Neural crest cell (in vitro differentiated cells): ENCODE measurements at places on chromosomes 4 and X. TPM values are rescaled to one million over a fixed set of nuclear protein-coding genes. Genes with fewer than 3 reads are reported as not detected.
A peak's percentile ranks its signal among the peaks of the same experiment; 100 is the strongest.

The GK2 gene
- not detected in 2 replicates for total RNA-seq

GRCh38 chr4:7979652-7979968 lies 39.9 kb upstream of the AFAP1 start:
- no peak overlapping the region for H3K27ac ChIP-seq
- no peaks in the 10 kb centered on the region for H3K4me1 ChIP-seq
- no peaks in the 10 kb centered on the region for H3K36me3 ChIP-seq
- H3K27me3 ChIP-seq = no peaks in the 10 kb centered on the region

- no peak overlapping the region for H3K4me3 ChIP-seq
- peaks cover 4% of the 10 kb centered on the region for H3K27me3 ChIP-seq
These were observed 51.4 kb upstream of the LSM6 start for GRCh38 chr4:146124023-146124680.

DNA sequence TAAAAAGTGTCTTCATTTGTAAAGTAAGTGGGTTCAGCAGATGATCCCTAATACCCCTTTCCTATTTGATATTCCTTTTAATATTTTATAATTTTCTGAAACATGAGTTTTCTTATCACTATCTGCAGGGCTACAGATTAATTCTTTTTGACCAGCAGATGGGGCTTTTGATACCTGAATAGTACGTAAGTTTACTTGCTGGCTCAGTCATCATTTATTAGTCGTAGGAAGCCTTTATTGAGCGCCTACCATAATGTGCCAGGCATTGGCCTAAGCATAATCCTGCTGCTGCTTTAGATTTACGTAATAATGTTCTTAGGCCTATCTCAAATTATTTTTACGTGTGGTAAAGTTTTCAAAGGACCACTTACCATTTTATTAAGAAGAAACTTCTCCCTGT lies 33.1 kb downstream of the OSTC start:
- H3K4me3 ChIP-seq = no peak overlapping the region
- no peak overlapping the region for H3K27ac ChIP-seq
- no peaks in the 10 kb centered on the region for H3K27me3 ChIP-seq
- DNase-seq = no peak
- H3K36me3 ChIP-seq = peaks cover 13% of the 10 kb centered on the region

GRCh38 chr4:77358315-77358928 lies 201.4 kb downstream of the CCNG2 start:
- H3K27ac ChIP-seq = no peak overlapping the region
- H3K36me3 ChIP-seq = no peaks in the 10 kb centered on the region
- no peaks in the 10 kb centered on the region for H3K4me1 ChIP-seq
- H3K4me3 ChIP-seq = no peak overlapping the region
- H3K27me3 ChIP-seq = peaks cover 3% of the 10 kb centered on the region

GRCh38 chr4:8504279-8505007 lies 63.9 kb downstream of the TRMT44 start:
- no peak overlapping the region for H3K4me3 ChIP-seq
- no peak for DNase-seq
- H3K27me3 ChIP-seq = peaks cover 3% of the 10 kb centered on the region
- H3K27ac ChIP-seq = no peak overlapping the region
- H3K4me1 ChIP-seq = no peaks in the 10 kb centered on the region
- no peaks in the 10 kb centered on the region for H3K36me3 ChIP-seq

- H3K36me3 ChIP-seq = no peaks in the 10 kb centered on the region
- no peaks in the 10 kb centered on the region for H3K4me1 ChIP-seq
- H3K4me3 ChIP-seq = no peak overlapping the region
- DNase-seq = no peak
These were observed 185.7 kb upstream of the TBL1X start for GRCh38 chrX:9279234-9279544.

GRCh38 chr4:73021634-73022033 lies 47.9 kb downstream of the COX18 start:
- no peak overlapping the region for H3K27ac ChIP-seq
- DNase-seq = no peak
- no peaks in the 10 kb centered on the region for H3K36me3 ChIP-seq
- no peak overlapping the region for H3K4me3 ChIP-seq

GRCh38 chr4:7390906-7391636 lies 43.7 kb downstream of the PSAPL1 start:
- H3K27ac ChIP-seq = no peak overlapping the region
- no peak overlapping the region for H3K4me3 ChIP-seq
- no peak for DNase-seq
- H3K36me3 ChIP-seq = no peaks in the 10 kb centered on the region

GRCh38 chr4:164251257-164251656 lies 502.7 kb upstream of the SMIM31 start:
- H3K4me3 ChIP-seq = peak overlapping the region; percentile 4
- no peaks in the 10 kb centered on the region for H3K36me3 ChIP-seq
- peak; percentile 4 for DNase-seq
- H3K4me1 ChIP-seq = peaks cover 21% of the 10 kb centered on the region
- H3K27me3 ChIP-seq = no peaks in the 10 kb centered on the region
- H3K27ac ChIP-seq = peak overlapping the region; percentile 63

DNA sequence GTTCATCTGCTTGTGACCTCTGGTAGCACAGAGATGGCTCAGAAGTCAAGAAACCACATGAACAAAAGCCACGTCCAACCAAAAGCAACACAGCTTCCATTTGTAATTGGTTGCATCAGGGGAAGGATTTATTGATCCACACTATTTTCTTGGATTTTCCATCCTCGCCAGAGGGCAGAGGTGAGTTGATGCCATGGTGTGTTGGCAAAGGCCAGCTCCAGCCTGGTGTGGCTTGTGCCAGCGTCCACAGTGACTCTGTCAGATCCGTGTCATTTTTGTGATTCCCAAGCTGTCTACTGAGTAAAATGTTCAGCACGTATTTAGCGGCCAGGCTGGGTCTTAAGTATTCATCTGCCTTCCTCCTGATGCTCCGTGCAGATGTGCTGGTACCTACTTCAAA lies 30.0 kb upstream of the SMIM10L2A start:
- no peak overlapping the region for H3K4me3 ChIP-seq
- no peaks in the 10 kb centered on the region for H3K36me3 ChIP-seq
- H3K27ac ChIP-seq = no peak overlapping the region
- no peak for DNase-seq
- H3K4me1 ChIP-seq = no peaks in the 10 kb centered on the region

DNA sequence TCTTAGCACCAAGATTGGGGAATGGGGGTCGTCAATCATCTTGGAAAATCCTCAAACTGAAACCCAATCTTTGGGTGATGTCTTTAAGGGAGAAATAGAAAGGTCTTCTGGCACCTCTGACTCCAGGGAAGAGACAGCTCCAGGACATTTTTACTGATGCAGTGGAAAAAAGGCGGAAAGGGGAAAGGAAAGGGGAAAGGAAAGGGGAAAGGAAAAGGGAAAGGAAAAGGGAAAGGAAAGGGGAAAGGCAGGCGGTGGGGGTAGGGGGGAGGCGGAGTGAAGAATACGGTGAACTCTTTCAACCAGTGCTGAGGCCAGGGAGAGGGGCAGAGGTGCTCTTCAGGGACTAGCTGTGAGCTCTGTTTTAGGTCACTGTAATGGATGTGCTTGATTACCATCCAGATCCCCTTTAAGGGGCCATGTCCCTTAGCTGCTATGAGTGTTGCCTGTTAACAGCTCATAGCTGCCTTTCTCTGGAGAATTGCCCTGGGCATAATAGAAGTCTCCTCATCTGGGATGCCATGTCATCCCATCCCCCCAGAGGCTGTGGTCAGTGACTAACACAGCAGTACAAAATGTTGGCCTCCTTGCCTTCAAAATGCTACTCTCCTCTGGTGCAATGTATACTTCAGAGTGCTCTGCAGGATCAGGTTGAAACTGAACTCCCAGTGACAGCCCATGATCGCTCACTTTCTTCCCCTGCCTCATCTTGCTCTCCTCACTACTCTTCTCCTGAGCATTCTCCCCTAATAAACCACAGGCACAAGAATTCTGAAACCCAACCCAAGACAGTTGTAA lies 92.4 kb upstream of the AP1S2 start:
- H3K4me3 ChIP-seq = no peak overlapping the region
- peak overlapping the region; percentile 16 for H3K27ac ChIP-seq
- H3K4me1 ChIP-seq = peaks cover 21% of the 10 kb centered on the region
- no peak for DNase-seq

DNA sequence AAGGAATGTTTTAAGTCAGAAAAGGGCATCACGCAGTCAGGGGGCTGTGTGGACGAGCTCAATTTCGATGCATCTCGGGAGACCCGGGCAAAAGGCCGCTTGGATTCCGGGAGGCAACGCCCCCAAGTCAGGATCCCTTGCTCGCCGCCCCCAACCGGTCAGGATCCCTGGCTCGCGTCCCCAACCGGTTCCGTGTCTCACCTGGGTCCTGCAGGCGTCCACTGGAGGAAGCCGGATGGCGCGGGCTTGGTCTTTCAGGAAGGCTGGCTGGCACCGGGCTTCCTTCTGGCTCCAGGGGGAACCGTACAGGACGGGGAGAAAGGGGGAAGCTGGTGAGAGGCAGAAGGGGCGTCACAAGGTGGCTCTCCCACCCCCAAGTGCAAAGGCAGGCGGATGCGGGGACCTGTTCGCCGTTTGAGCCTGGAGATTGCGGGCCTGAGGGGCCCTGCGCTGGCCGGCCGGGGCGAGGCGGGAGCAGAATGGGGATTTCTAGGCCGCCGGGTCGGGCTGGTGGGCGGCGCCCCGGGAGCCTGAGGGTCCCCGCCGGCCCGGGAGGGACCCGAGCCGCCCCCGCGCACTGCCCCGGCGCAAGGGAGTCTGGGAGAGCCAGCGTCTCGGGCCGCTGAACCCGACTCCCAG lies 84.7 kb downstream of the HPRT1 start:
- H3K27ac ChIP-seq = no peak overlapping the region
- no peak for DNase-seq
- peaks cover 19% of the 10 kb centered on the region for H3K27me3 ChIP-seq
- H3K36me3 ChIP-seq = no peaks in the 10 kb centered on the region
- peak overlapping the region; percentile 76 for H3K4me3 ChIP-seq

DNA sequence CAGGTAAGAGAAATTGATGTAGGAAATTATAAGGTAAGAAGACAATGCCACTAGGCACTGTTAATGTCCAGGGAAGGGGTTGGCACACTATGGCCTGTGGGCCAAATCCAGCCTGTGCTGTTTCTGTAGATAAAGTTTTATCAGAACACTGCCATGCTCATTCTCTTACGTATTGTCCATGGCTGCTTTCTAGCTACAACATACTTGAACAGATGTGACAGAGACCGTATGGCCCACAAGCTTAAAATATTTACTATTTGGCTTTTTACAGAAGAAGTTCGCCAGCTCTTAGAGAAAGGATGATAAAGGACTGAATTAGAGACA lies 168.0 kb downstream of the CDS1 start:
- no peak overlapping the region for H3K4me3 ChIP-seq
- no peaks in the 10 kb centered on the region for H3K27me3 ChIP-seq
- H3K4me1 ChIP-seq = no peaks in the 10 kb centered on the region
- DNase-seq = no peak
- H3K27ac ChIP-seq = no peak overlapping the region
